Type B pancreatic cell (in vitro differentiated cells): ENCODE measurements at places on chromosomes 16 and 17.

DNA sequence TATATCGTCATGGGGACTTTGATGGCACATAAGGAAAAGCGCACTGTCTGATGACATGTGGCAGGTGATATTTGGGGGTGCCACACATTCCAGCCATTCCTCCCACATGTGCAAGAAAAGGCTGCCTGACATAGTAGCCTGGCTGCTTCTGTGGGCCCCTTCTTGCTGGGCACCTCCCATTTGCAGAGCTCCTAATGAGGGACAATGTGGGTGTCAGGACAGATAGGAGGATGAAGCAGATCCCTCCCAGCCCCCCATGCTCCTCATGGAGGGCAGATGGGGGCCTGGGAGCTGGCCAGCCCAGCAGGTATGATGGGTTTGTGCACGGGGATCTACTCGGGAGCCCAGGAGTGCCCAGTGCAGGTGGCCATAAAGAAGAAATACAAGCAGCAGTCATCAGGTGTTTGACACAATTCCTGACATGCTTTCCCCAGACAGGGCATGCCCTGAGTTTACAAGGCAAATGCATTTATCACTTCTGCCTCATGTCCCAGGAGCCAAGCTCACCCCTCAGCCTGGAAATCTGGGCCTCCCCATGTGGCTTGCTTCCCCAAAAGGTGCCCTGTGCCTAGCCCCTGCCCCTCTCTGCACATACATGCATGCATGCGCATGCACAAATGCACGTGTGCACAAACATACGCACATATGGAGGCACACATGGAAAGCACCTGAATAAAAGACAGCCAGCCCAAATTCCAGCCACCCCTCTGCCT, 260.6 kb upstream of the RPL38 start:
- no peak for DNase-seq

DNA sequence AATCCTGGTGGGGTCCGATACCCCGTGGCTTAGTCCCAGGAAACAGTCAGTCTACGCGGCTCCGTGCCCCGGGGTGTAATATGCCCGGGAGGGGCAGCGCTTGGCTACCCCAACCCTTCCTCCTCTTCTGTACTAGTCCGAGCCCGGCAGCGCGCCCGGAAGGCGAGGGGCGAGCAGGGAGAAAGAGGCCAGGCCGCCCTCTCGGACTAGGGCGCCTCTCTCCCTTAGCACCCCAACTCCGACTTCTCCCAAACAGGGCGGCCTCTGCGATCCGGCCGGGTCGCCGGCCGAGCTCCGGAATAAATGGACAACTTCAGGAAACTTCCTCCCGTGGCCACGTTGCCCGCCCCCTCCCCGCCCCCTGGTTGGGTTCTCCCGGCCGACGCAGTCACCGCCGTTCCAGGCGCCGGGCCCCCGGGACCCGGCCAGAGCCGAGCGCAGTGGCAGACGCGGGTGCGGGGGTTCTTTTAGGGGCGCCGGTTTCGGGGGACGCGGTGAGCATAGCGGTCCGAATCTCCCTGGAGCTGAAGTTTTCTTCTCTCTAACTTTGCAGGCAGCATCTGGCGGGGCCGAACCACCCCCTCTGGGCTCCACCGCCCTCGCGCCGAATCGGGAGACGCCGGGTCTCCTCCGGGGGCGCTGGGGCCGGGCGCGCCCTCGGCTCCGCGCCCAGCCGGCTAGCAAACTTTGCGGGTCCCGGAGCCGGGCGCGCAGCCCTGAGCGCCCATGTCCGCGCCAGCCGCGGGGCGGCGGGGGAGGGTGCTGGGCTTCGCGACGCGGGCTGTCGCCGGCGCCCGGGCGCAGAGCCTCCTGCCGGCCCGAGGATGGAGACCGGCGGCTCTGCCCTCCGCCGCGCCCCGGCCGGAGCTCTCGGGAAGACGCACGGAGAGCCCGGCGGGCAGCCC, at the start of gene SDK2:
TSS of gene SDK2 (minus strand) at position 301 of the 905 bp plus-strand sequence. CDS start 357 bp downstream, outside the sequence.
- DNase-seq = no peak

DNA sequence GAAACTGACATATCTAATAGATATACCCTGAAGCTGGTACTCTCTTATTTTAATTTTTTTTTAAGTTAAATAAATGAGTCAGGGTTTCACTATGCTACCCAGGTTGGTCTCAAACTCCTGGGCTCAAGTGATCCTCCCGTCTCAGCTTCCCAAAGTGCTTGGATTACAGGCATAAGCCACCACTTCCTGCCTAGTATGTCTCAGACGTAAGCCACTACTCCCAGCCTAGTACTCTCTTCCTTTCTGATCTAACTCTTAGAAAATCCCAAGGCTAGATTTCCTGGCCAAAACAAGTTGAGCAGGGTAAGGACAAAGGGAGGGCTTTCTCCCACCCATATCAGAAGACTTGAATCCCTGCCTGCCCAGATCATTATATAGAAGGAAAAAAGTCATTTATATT, 33.7 kb downstream of the HOXB1 start:
- DNase-seq = no peak

DNA sequence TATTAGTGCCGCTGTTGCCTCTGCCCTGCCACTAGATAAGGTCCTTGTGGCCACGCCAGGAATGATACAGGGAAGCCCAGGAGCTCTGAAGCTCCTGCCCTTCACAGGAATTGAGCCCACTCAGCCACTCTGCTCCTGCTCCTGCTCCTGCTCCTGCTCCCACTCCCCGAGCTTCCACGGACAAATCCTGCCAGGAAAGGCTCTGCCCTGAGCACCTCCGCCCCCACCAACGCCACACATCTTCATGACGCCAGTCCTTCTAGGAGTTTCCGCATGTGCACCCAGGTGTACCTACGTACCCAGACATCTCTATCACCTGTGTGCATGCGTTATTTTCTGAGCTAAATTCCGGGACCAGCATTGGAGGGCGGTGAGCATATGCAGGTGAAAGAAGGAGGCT, 369.1 kb downstream of the C16orf95 start:
- DNase-seq = no peak

GRCh38 chr16:1407753-1408152, 6.8 kb downstream of the UNKL start:
- no peak for DNase-seq

GRCh38 chr16:6146874-6147425, 1049.4 kb upstream of the EEF2KMT start:
- no peak for DNase-seq

DNA sequence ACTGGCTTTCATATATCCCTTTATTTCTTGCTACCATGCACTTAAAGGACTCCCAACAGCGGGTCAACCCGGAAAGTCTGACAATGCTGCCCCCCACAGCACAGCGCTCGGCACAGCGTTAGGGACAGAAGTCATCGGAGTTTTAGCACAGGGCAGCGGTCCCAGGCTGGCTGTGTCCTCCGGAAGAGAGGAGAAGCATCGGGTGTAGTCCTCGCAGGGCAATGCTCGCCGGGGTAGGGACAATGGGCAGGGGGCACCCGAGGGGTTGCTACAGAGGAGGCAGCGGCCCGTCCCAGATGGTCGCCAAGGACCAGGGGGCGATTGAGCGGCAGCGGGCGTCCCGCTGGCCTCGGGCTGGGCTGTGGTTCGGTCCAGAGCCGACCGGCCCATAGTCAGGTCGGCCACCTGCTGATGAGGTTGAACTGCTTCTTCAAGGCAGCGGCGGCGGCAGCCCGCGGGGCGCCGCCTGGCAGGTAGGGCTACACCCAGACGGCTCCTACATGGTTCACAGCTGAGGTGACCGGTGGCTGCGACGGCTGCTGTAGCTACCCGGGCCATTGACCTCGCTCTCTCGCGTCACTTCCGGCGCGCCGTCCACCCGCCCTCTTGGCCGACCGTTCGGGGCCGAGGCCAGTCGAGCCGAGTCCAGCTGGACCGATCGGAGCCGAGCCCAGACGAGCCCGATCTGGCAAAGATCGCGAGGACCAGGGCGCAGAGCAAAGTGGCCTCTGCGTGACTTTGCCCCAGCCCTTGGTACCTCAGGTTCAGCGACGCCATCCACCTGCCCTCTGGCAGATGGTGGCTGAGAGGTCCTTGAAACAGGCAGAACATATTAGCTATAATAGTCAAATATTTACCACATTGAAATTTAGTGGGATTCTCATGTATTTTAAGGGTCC, 4.7 kb upstream of the LCMT1 start:
- peak; percentile 91 for DNase-seq

DNA sequence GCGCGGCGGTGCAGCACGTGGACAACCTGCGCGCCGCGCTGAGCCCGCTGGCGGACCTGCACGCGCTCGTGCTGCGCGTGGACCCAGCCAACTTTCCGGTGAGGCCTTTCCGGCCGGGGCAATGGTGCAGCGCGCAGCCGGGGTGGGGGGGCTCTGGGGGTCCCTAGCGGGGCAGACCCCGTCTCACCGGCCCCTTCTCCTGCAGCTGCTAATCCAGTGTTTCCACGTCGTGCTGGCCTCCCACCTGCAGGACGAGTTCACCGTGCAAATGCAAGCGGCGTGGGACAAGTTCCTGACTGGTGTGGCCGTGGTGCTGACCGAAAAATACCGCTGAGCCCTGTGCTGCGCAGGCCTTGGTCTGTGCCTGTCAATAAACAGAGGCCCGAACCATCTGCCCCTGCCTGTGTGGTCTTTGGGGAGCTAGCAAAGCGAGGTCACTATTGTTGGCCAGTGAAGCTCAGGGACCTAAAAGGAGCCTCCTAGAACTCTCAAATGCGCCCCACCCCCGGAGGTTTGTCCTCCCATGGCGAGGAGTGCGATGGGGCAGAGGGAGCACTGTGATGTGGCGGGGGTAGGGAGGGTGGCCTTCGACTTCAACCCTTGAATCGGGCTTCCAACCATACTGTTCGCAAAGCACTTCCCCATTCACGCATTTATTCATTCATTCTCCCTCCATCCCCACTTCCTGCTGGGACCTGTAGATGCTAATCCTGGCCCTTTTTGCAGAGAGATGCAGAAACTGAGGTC, 770 bp downstream of the HBM start:
- DNase-seq = no peak

- DNase-seq = no peak
Measured at GRCh38 chr17:67379251-67379630, 2.2 kb downstream of the PITPNC1 start.

- DNase-seq = no peak
Measured at GRCh38 chr16:56262551-56263245, 71.4 kb downstream of the GNAO1 start.

DNA sequence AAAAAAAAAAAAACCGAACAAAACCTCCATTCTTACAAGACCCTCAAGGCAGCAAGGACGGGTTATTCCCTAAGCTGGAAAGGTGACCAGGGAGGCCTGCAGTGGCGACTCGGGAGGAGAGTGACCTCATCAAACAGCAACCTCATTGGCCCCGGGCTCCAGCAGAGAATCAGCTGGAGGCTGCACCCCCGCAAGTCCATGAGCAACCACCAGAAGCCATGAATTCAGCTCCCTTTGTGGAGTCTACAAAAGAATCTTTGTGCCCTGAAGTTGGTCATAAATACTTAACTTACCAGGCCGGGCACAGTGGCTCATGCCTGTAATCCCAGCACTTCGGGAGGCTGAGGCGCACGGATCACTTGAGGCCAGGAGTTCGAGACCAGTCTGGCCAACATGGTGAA, 80.9 kb upstream of the CREBBP start:
- DNase-seq = no peak

DNA sequence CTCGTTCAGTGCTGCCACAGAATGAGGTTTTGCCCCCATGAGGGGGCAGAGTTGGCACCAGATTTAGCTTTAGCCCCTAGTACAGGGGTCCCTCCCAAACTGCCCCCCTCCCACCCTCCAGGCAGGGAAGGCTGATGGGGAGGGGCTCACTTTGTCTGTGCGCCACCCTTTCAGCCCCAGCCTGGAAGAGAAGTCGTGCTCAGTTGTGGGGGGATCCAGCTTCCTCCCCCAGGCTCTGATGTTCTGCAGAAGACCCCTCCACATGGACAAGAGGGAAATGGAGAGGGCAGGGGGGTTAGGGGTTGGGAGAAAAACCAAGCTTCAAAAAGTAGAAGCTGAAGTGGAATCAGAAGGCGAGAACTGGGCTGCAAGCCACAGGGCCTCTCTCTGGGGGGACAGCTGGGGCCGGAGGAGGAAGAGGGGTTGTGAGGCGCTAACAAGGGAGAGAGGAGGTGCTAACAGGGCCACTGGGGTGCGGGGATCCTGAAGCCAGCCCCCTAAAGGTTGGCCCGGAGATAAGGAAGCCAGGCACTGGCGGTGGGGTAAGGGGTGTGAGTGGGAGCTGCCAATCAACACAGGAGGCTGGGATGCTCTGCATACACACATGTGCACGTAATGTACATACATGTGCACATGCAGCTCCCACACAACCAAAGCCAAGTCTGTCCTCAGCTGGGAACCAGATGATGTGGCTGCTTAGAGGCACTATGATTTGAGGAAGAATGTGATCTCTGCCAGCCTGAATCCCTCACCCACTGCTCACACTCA, 7.0 kb upstream of the TMEM92 start:
- no peak for DNase-seq

- DNase-seq = no peak
Measured at GRCh38 chr17:1995321-1995892, 29.7 kb downstream of the RTN4RL1 start.

DNA sequence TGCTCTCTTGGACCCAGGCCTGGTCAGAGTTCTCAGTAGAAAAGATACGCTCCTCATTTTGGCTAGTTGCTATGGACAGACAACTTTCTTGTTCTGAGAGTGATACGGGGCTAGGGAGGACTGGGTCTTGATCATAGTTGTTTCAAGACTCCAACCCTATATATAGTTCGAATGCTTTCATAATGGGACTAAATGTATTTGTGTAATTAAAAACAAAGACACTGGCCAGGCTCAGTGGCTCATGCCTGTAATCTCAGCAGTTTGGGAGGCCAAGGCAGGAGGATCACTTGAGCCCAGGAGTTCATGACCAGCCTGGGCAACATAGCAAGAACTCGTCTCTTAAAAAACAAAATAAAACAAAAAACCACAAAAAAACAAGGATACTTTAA, 17.7 kb downstream of the SLC7A6 start:
- DNase-seq = no peak

DNA sequence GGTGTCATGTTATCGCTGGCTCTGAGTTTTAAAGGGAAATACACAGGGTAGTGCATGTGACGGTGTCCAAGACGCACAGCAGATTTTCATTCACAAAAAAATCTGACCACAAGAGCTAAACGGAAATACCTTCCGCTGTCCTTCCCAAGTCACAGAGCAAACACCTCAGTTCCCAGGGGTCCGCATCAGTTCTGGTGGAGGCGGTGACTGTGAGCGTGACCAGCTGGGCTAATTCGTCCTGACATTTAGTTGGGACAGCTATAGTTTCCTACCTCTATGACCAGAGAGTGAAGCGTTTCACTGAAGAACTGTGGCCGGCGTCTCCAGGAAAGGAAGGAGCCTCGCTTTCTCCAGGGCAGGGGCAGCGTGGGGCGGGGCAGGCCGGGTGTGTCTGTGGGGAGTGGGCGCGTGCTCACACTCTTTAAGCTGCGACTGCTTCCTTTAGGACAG, 10.5 kb upstream of the FASN start:
- no peak for DNase-seq

DNA sequence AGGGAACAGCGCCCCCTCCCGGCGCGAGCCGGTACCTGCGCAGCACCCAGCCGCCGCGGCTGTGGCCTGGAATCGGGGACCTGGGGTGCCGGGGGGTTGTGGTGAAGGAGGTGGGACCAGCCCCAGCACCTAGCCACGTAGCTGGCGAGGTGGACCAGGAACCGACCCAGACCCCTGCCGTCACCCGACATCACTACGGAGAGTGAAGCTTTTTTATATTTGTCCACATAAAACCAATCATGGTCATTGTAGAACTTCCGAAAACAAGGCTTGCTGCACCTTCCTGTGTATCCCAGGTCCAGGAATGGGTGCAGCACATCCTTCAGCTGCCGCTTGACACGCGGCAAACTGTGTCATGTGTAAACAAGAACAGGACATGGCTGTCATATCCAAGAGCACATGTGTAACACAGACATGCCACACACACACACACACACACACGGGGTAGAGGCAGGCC, 1.3 kb downstream of the HBQ1 start:
- peak; percentile 88 for DNase-seq

GRCh38 chr17:48575673-48576478, 2.3 kb downstream of the HOXB4 start:
- no peak for DNase-seq

GRCh38 chr17:14525551-14526455, 224.9 kb downstream of the HS3ST3B1 start:
- no peak for DNase-seq
